ENCODE measurements at places on chromosomes 11 and 22.

DNA sequence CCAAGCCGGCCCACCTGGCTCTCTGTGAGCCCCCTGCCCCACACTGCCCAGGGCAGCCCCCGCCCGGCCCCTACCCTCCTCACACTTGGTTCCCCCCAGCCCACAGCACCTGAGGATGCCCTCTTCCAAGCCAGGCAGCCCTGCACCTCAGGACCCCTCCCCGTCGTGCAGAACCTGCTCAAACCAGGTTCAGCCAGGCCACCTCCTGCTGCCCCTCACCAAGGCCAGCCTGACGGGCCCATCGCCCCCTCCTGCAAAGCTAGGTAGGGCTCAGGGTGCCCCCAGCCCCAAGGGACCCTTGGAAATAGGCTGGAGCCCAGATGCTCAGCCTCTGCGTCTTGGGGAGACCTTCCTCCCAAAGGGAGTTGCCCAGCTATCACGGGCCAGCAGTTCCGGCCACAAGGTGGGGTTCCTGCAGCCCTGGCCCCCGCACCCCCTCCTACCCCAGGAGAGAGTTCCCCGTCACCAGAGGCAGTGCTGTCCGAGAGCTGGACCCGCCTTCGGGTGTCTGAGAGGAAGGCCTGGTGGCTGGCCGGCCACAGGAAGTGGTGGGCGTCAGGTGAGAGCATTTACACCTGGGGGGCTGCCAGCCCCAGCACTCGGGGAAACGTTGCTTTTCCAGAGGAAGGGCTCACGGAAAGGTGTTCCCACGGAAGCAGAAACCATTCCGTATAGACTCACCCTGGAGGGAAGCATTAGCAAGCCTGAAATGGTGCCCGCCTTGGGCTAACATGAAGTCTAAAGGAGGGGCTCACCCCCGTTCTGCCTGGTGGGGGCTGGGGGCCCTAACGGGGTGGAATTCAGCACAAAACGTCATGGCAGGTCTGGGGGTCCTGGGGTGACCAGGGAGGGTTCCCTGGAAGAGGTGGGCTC, 3.2 kb upstream of the SYT8 start:
- DNase-seq = no peak

DNA sequence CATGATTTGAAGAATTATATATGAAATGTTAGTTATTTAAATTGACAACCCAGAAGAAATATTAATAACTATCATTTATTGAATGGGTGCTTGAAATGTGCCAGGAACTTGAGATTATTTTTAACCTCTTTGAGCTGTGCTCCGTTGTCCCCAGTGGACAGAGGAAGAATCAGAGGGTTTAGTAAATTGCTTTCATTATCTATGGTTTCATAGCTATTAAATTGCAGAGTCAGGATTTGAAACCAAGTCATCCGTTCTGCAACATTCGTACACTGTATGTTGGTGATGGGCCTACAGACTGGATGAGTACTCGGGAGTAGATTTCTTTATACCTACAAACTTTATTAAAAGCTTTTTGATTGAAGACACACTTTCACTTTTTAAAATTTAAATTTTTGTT, 4.9 kb downstream of the HSD17B12 start:
- DNase-seq = no peak

- DNase-seq = no peak
Measured at GRCh38 chr22:27378995-27379394, 422.6 kb downstream of the MN1 start.

DNA sequence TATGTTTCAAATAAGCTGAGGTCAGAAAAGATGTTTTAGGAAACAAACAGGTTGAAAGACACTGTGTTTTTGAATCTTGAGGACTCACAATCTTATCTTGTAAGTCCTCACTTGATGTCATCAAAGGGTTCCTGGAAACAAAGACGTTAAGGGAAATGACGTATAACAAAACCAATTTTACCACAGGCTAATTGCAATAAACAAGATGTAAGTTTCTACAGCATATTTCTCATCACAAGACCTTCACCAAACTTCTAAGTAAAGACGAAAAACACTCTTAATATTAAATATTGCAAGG, 433.5 kb upstream of the FAT3 start:
- no peak for DNase-seq

DNA sequence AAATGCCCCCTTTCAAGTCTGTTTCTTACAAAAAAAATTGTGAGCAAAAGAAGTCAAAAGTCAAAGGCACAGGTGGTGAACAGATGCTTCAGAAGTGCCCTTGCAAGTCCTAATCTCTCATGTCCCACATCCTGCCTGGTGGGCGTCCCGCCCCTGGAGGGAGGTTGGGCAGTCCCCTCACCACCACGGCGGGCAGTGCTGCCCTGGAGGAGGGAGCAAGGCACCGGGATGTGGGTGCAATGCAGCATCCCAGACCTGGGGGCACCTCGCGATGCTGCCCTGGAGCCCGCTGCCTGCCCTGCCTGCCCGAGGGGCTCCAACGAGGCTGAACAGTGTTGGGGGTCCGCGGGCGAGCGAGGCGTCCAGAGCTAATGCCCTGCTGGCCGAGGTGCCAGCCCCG, 15.9 kb downstream of the MRGPRG start:
- no peak for DNase-seq

- DNase-seq = no peak
Measured at GRCh38 chr11:19080579-19080993, 20.1 kb upstream of the MRGPRX2 start.

- DNase-seq = no peak
Measured at GRCh38 chr22:31567702-31568101, 71.4 kb downstream of the SFI1 start.

GRCh38 chr11:128291835-128292234, 295.5 kb downstream of the ETS1 start:
- no peak for DNase-seq

DNA sequence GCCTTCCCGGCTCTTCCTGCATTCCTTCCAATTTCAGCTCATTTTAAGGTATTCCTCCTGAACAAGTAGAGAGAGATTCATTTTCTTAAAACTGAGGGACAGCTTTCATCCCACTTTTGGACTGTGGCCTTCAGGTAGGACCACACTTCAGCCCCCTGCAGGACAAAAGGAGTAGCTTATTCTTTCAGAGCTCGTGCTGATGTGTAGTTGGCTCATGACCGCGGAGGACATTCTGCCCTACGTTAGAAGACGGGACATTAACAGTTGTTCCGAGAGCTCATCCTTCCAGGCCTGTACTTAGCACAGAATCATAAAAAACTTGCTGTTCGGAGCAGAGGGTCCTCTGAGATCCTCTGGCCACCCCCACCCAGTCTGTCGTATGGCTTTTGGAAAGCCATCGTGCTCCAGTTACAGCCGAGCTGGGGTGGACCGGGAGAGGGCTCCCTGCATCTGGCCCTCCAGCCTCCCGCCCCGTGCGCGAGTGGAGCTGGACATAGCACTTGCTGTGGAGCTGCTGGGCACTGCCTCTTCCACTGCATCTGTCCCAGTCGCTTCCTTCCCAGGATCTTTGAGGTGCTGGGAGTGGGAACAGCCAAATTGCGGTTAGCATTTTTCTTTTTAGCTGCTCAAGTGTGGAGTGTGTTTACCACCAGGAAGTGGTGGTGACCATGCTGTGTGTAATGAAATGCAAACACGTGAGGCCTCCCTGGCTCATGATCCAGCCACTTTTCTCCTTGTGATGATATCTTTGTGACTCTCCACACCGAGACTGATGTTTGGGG, 250.3 kb downstream of the TBC1D22A start:
- no peak for DNase-seq

GRCh38 chr22:44848296-44848741, 95.9 kb downstream of the ARHGAP8 start:
- no peak for DNase-seq

DNA sequence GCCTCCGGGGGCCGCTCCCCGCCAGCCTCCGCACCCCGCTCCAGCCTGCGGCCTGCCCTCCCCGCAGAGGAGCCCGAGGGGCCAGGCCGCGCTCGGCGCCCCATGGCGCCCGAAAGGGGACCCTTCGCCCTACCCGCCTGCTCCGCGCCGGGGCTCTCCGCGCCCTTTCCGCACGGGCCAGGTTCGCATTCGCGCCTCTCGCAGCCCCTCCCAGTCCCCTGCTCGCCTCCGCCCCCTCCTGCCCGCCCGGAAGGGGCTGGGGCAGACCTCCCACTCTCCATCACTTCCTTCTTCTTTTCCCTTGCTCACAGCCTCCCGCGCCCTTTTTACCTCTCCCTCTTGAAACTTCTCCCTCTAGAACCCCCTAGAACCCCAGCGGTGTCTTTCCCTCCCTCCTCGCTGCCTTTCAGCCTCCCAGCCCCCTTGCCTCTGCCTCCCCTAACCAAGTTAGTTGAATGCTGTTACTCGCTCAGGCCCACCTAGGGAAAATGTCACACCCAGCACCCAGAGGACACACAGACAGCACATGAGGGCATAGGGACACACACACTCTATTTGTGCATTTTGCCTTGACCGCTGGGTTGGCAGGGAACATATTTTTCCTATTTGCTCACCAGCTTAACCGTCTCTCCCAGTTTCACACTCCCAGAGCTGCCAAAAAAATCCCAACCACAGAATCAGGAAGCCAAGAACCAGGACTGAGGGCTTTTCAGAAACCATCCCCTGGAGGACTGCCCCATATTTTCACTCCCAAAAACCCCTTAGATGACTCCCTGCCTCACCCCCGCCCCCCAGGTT, at the start of gene SLC43A3:
TSS of gene SLC43A3 (minus strand) at position 193 of the 798 bp plus-strand sequence. CDS start 949 bp downstream, outside the sequence.
- peak; percentile 80 for DNase-seq

DNA sequence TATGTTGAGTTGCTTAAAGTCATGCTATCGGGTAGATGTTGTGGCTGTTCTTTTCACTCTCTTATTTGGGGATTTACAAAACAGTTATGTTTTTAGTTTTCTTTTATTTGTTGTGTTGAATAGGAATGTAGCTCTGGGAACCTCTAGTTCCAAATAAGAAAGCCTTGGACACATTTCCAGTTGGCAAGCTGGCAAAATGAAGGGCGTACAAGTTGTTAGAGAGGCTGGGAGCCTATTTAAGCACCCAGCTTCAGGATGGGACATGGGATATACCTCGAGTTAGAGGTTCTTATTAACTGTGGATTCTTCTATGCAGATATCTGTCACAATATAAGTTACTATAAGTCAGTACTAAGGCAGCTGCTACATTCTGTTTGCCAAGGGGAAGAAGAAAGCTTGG, 22.8 kb downstream of the PPARA start:
- no peak for DNase-seq

- no peak for DNase-seq
Measured at GRCh38 chr11:132358573-132358953, 988.1 kb downstream of the NTM start.

- no peak for DNase-seq
Measured at GRCh38 chr11:118087931-118088330, 1.2 kb upstream of the SMIM35 start.

- no peak for DNase-seq
Measured at GRCh38 chr11:123338266-123338800, 91.7 kb upstream of the GRAMD1B start.

DNA sequence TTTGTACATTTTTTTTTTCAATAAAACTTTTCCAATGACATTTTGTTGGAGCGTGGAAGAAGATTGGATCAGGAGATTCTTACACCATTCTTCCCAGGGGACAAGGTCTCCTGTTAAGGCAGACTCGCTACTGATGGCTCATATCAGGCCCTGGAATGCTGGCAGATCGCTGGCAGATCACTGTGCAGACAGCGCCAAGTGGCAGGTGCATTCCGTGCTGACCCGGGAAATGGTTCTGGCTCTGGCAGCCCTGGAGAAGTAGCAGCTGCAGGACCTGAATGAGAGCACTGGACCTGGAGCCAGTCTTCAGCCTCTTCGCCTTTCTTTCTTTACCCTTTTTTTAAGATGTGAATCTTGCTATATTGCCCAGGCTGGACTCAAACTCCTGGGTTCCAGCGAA, 10.7 kb downstream of the SERPINH1 start:
- DNase-seq = no peak

- no peak for DNase-seq
Measured at GRCh38 chr22:37775785-37776638, 31.7 kb upstream of the GCAT start.

- no peak for DNase-seq
Measured at GRCh38 chr22:26558248-26558895, 31.6 kb downstream of the TPST2 start.

- DNase-seq = no peak
Measured at GRCh38 chr11:2389377-2390026, 11.0 kb upstream of the TSSC4 start.

GRCh38 chr11:44618561-44619425, 53.3 kb downstream of the CD82 start:
- no peak for DNase-seq

- no peak for DNase-seq
Measured at GRCh38 chr11:31809857-31810778, 1.0 kb downstream of the PAX6 start.

DNA sequence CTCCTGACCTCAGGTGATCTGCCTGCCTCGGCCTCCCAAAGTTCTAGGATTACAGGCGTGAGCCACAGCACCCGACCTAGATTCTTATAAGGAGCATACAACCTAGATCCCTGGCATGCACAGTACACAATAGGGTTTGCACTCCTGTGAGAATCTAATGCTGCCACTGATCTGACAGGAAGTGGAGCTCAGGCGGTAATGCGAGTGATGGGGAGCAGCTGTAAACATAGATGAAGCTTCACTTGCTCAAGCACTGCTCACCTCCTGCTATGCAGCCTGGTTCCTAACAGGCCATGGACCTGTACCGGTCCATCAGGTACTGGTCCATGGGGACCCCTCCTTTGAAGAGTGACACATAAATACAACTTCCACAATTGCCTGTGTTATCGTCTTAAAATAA, 44.8 kb upstream of the EIF3M start:
- no peak for DNase-seq

- DNase-seq = no peak
Measured at GRCh38 chr22:50115693-50116092, 25.9 kb downstream of the MOV10L1 start.

DNA sequence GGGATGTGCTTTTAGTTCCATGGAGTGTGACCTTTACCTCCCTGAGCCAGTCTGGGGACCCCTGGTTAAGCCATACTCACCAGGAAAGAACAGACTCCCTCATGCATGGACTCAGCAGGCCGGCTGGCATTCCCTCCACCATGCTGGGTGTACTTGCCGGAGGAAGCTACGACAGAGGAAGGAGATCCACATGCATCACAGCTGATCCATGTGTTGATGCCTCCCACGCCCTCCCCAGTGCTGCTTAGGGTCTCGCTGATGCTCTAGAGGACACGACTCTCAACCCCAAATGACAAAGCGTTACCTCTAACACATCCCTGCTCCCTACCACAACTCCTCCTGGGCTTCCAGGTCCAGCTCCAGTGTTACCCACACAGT, 39.8 kb downstream of the GAB4 start:
- no peak for DNase-seq

GRCh38 chr11:13316528-13316961, 39.0 kb downstream of the BMAL1 start:
- no peak for DNase-seq

All from stimulated activated CD4-positive, alpha-beta T cell treated with anti-CD3 and anti-CD28 coated beads, Interleukin-1b, Interleukin-23, amount 100 ng/mL, for 24 hours (primary cell).